Activated B cell treated with CpG ODN at 0.5 μM for 24 hours (primary cell): ENCODE measurements at places on chromosomes 11 and 22. TPM values are rescaled to one million over a fixed set of nuclear protein-coding genes. Genes with fewer than 3 reads are reported as not detected.

The GTSE1 gene
- total RNA-seq: 0.34 and 0.95 TPM in 2 replicates

DNA sequence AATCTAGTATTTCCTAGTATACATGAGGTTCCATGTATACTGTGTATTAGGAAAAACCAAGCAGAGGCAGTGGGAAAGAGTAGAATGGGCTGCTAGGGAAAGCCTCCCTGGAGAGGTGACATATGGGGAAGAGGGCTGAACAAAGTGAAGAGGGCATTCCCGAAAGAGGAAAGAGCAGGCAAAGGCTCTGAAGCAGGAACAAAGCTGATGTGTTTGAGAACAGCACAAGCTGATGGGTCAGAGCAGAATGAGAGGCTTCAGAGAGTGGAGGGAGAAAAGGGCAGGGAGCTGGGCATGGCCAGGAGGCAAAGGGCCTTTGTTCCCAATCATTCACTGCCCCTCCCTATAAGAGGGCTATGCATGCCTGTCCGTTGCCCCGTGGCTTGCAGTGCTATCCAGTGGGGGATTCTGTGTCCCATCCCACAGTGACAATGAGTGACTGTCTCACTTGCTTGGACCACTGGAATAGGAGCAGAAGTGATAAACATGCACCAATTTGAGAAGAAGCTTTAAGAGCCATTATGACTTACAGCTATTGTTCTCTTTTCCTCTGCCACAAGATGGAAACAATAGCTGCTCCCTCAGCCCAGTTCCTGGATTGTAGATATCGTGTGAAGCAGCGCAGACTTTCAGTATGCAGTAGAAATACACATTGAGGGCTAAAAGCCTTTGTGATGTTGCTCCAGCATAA lies 39.6 kb downstream of the GALNT18 start:
- H3K27ac ChIP-seq: no peak overlapping the region
- no peaks in the 10 kb centered on the region for H3K27me3 ChIP-seq
- DNase-seq: no peak

DNA sequence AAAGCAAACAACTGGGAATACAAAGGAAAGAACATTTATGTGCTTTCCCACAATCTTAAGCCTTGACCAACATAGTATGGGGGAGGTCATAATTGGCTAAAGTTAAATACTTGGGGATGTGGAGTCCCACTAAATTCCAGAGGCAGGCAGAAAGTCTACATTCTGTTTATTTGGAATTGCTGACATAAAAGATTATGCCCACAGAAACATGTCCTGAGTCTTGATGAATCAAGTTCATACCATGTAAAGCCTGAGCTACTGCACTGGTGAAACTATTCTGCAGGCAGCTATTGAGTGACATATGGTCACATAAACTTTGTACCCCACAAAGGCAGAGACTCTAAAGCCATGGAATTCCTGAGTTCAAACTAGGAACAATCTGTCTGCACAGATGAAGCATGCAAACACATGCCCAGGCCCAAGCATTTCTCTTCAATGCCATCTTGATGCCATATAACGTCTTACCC lies 69.9 kb upstream of the CHRM4 start:
- H3K27me3 ChIP-seq: no peaks in the 10 kb centered on the region
- DNase-seq: no peak
- peaks cover 10% of the 10 kb centered on the region for H3K36me3 ChIP-seq
- no peak overlapping the region for H3K27ac ChIP-seq
- H3K4me3 ChIP-seq: no peak overlapping the region
- H3K4me1 ChIP-seq: no peaks in the 10 kb centered on the region

- H3K36me3 ChIP-seq: no peaks in the 10 kb centered on the region
- no peak overlapping the region for H3K4me3 ChIP-seq
- H3K27me3 ChIP-seq: peaks cover 21% of the 10 kb centered on the region
- H3K4me1 ChIP-seq: peaks cover 5% of the 10 kb centered on the region
- no peak for DNase-seq
Measured at GRCh38 chr22:28948424-28948823, 65.1 kb downstream of the ZNRF3 start.
